ENCODE measurements at places on chromosomes 12 and 14.

- DNase-seq: no peak
These were observed 53.3 kb upstream of the CERS5 start for GRCh38 chr12:50220363-50220995.

- DNase-seq: no peak
These were observed 60.6 kb downstream of the DHRS2 start for GRCh38 chr14:23696701-23697239.

DNA sequence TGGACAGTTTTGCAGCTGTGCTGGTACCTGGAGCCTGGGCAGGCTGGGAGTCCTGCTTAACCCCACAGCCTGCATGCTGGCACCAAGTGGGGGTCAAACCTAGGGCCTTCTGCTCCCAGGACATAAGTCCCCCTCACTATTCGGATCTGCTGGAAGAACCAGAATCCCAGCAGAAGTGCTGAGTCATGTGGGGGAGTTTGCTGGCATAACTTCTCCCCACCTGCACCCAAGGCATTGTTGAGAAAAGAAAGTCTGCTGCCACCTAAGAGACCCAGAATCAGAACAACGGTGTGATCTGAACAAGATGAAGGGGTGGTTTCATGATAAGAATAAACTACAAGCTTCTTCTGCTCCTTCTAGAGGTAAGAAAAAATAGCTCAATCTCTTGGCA, 102.7 kb downstream of the RBM19 start:
- DNase-seq: no peak

DNA sequence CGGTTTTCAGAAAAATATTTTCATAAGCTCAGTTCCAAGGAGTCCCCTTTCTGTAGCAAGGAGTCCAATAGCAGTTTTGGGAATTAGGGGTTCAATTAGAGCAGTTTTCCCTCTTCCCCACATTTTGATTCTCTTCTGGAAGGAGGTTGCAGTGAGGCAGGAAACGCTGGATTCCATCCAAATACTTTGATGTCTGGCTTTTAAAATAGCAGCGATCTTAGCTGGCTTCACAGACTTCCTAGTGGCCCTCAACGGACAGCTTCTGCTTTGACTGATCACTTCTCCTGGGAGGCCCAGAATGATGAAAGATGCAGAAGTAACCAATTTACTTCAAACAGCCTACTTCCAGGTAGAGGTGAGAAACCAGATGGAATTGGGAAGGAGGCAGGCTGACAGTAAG, 63.1 kb downstream of the C12orf75 start:
- DNase-seq: no peak

DNA sequence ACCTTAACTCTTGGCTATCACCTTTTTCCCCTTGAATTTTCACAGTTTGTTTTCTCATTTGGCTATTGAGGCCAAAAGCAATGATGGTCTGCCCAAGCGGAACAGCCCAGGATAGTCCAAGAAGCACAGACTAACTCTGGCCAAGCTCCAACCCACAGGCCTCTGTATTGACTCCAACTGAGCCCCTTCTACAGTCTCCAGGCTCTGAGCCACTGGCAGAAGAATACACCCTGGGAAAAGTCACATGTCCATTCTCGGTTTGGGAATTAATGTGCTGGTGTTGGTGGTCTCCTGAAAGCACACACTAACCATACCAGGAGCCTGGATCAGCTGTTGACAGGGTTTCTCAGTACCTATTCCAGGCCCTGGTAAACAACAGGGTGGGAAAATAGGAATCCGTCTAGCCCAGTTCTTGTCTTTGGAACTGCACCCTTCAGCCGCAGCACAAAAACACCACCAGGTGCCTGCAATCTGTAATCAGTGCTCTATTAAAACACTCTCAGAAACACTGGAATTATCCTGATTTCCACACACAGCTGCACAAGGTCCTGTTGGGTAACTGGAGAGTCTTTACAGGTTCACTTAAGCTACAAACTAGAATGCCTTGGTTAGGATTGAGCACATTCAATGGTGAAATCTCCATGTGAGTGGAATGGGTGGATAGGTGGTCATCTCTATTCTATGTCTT, 63.6 kb downstream of the STXBP6 start:
- DNase-seq: no peak

GRCh38 chr12:91241756-91242155, 59.1 kb upstream of the DCN start:
- no peak for DNase-seq

DNA sequence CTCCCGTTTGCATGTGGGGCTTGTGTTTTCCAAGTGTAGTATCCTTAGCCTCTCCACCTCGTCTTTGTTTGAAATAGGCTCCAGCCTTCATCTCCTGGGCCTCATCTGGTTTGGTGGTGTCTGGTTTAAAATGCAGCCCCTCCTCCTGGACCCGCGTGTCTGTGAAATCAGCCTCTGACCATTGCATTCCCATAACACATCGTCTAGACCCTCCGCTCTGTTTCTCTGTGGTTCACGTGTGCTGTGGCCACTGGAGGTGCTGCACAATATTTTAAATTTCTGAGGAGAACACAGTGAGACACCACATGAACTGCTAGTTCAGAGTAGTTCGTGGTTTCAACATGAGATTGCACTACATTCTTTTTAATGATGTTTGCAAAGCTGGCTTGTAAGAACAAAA, 35.6 kb downstream of the UBE3B start:
- DNase-seq: no peak

GRCh38 chr14:100599981-100600380, 12.8 kb upstream of the BEGAIN start:
- no peak for DNase-seq

GRCh38 chr12:97714107-97714563, 251.5 kb downstream of the RMST start:
- DNase-seq: no peak

DNA sequence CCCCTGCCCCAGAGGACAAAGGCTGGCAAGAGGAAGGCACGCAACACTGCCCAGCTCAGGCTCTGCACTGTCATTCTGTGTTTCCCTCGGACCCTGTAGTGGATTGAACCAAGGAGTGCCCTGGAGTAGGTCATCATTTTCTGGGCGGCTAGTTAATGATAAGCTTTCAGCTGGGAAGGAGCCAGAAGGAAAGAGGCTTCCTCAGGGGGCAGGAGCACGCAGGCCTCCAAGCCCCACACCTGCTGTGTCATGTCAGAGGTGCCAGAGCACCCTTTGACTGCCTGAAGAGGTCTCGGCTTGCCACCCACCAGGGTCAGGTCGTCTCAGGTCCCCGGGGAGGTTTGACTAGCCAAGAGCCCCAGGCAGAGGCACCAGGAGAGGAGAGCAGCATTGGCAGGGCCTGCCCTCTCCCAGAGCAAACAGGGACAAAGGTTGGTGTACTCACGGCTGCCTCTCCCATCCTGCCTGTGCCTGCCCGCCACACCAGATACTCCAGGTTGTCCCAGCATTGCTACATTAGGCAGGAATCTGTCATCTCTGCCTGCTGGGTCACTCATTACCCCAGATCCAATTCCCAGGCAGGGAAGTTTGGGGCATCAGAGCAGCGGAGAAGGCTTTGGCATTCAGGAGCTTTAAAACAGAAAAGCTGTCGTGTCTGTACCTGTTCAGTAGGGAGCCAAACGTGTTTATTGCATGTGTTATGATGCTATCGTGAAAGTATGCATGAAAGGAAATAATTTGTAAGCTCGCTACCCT, 33.5 kb upstream of the ATP2A2 start:
- DNase-seq: no peak

Measured in NCI-H446 (cell line).